ENCODE measurements at places on chromosomes 4 and X.

GRCh38 chrX:24979081-24979480 lies 36.7 kb downstream of the ARX start:
- DNase-seq, result no peak

- peak; percentile 6 for DNase-seq
These were observed 79.9 kb downstream of the SLC9A6 start for GRCh38 chrX:136065044-136065671.

- DNase-seq, result no peak
These were observed 44.8 kb downstream of the RBPJ start for GRCh38 chr4:26365537-26366150.

GRCh38 chr4:173264684-173265185 lies 69.4 kb downstream of the HMGB2 start:
- DNase-seq, result peak; percentile 14

DNA sequence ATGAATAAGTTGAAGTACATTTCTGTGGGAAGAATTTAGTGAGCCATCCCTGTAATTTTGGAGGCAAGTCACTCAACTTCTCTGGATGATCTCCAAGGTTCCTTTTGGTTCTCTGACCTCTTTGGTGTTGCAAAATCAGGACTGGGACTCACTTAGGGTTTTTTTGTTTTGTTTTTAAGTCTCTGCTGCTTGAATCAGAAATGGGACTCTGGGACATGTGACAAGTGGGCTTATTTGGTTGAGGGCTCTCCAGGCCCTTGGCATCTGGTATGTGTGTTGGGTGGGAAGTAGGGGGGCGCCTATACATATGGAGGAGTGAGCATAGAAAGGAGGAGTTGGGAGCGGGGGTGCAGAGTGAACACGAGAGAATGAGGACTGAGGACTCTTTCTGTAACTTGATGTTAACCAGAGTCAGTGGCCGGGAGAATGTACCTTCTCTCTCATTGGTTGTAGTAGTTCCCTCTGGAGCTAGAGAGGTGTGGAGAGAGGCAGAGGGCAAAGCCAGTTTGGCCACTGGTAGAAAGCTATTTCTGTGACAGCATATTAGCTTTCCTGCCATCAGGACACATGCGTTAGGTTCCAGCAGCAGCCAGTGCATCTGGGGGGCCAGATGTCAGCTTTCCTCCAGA lies 1.9 kb downstream of the ARHGAP10 start:
- DNase-seq, result no peak

DNA sequence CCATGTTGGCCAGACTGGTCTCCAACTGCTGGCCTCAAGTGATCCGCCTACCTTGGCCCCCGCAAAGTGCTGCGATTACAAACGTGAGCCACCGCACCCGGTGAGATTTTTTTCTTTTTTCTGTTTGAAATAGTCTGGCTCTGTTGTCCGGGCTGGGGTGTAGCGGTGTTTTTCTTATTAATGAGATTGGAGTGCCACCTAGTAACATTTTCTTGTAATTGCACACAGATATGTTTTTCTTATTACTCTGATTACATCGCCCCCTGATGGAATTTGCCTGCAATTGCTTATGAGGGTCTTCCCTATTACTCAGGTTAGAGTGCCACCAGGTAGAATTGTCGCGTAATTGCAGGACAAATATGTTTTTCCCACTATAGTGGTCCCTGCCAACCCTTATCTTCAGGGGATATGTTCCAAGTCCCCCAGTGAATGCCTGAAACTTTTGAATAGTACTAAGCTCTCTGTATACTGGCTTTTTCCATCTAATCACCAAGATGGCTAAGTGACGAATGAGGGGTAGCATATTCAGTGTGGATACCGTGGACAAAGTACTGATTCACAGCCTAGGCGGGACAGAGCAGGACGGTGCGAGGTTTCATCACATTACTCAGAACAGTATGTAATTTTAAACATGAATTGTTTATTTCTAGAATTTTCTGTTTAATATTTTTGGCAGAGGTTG lies 8.6 kb upstream of the PDHA1 start:
- no peak for DNase-seq

GRCh38 chr4:8402640-8403039 lies 37.9 kb downstream of the ACOX3 start:
- DNase-seq, result no peak

DNA sequence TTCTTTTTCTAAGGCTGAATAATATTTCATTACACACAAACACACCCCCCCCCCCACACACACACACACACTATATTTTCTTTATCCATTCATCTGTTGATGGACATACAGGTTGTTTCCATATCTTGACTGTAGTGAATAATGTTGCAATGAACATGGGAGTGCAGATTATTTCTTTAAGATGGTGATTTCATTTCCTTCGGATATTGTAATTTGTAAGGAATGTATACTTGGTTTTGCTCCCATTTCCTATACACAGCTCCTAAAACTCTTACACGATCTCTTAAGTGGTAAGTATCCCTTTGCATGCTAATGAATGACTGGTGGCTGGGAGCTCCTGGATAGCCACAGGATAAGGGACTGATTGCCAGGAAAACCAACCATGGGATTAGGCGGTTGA lies 14.7 kb upstream of the RBMXL3 start:
- no peak for DNase-seq

- no peak for DNase-seq
These were observed 24.0 kb upstream of the RPL34 start for GRCh38 chr4:108596344-108596743.

- DNase-seq, result no peak
These were observed 79.5 kb downstream of the HMGB2 start for GRCh38 chr4:173254646-173255045.

GRCh38 chrX:123454712-123455431 lies 270.8 kb downstream of the GRIA3 start:
- DNase-seq, result no peak

GRCh38 chr4:168998596-168998995 lies 11.5 kb downstream of the CBR4 start:
- DNase-seq, result no peak

- DNase-seq, result no peak
These were observed 9.3 kb downstream of the APOO start for GRCh38 chrX:23898412-23898959.

GRCh38 chr4:13857397-13857796 lies 229.9 kb upstream of the BOD1L1 start:
- DNase-seq, result no peak

GRCh38 chrX:134453631-134454030 lies 6.3 kb upstream of the HPRT1 start:
- no peak for DNase-seq

- no peak for DNase-seq
These were observed 1278.6 kb downstream of the PCDH7 start for GRCh38 chr4:31998807-31999206.

DNA sequence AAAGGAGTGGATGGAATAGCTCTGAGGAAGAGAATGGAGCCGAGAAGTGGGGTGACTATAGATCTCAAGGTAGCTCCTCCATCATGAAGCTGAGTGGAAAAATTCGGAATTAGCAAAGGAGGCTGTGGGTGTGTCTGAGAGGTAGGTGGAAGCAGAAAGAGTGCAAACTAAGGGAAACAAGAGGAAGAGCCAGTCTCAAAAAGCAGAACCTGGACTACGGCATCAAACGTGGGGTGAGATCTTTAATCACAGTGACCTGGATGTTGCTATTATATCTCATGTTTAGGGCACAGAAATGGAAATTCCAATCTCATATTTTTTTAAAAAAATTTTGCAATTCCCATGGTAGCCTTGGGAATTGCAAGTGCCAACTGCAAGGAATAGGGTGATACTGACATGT lies 162.5 kb upstream of the RASGEF1B start:
- DNase-seq, result no peak

GRCh38 chr4:118351851-118352827 lies 664 bp downstream of the PRSS12 start:
- peak; percentile 12 for DNase-seq

DNA sequence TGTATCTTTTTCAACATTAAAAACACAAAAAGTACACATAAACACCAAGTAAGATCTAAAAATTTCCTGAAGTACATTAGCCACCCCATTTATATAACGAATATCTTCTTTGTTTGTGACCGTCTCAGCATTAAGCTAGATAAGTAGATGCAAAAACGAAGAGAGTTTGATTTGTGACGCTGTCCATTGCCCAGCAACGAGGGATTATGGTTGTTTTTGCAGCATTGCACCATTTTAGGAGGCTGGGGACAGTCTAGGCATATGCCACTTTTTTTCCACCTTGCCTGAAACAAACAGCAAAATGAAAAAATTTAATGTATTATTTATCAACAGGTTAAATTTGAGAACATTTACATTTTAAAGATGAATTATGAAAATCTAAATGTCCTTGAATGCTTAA lies 12.0 kb upstream of the IGSF1 start:
- DNase-seq, result no peak

DNA sequence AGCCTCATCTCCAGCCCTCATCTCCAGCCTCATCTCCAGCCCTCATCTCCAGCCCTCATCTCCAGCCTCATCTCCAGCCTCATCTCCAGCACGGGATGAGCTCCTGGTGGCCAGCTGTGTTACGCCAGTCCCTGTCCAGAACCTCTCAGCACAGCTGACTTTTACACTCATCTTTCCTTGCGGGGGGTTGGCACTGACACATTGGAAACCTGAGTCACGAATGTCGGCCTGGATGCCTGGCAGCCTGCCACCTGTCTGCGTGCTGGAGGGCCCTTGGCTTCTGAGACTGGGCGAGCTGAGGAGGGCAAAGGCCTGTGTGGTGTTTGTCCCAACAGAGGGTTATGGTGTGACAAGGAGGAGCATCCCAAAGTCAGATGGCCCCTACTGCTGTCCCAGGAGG lies 66.1 kb upstream of the HGFAC start:
- peak; percentile 70 for DNase-seq

DNA sequence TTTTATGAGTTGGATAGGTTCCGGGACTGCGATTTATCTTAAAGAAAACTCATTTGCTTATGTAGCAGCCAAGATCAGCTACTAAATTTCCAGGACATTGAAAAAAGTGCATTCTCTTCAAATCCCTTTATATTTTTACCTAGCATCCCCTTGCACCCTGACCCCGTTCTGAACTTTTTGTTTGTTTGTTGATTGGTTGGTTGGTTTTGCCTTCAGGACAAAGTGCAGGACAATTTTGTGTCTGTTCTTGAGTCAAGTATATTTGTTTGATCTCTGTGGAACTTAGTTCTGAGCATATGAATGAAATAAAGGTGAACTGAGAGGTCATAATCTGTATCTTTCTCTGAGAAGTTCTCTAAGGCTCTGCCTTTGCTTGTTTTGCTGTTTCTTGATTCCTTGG lies 12.8 kb upstream of the TAPT1 start:
- DNase-seq, result no peak

DNA sequence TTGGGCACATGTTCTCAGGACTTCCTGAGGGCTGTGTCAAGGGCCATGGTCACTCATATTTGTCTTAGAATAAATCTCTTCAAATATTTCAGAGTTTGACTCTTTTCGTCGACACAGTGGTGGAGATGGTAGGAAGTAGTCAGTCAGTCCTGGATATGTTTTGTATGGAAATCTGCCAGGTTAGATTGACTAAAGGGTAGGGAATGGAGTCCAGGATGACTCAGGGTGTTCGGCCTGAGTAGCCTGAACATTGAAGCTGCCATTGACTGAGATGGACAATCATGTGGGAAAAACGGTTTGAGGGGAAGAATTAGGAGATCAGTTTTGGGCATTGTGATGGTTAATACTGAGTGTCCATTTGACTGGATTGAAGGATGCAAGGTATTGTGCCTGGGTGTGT lies 177.1 kb upstream of the CENPE start:
- DNase-seq, result no peak

- no peak for DNase-seq
These were observed 3.4 kb downstream of the AKAP14 start for GRCh38 chrX:119899125-119899524.

- no peak for DNase-seq
These were observed 120.3 kb downstream of the EFHC2 start for GRCh38 chrX:44223150-44223549.

- DNase-seq, result no peak
These were observed 464.6 kb downstream of the PCDH18 start for GRCh38 chr4:137067735-137068134.

DNA sequence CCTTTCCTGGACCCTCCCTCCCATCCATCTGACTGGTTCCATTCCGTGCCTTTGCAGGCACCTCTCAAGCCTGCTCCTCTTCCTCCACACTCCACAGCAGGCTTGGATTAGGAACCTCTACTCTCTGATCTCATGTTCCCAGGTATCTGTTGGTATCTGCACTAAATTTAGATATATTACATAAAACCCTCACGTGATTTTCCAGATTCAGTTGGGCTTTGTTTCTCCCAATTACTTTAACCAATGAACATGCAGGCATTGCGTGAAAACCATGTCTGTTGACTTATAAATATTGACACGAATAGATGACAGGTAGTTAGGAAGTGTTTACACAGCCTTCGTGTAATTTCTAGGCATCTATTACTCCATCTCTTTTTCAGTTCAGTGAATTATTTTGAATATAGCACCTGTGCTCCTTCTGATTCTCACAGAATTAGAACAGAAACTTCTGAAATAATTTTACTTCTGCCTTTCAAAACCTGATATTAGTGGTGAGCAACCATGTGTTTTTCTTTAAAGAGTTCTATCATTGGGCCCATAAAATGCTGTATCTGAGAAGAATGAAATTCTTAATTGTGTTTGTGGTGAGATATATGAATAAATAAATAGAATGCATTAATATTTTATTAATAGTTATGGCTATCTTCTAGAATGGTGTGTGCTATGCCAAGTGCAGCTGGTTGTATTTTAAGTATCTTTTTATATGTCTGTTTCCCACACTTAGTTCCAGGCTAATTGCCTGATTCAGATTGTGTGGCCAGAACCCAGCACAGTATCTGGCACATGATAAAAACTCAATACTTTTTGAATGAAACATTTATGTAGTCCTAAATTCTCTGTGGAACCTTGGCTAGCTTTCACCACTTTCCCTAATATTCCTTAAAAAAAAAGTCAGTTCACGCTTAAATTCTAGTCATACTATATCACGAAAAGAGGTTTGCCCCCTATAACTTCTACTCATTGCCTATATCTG lies 304.8 kb downstream of the QDPR start:
- no peak for DNase-seq

GRCh38 chrX:13699183-13699826 lies 10.4 kb downstream of the RAB9A start:
- DNase-seq, result no peak

- DNase-seq, result no peak
These were observed 75.6 kb upstream of the HELT start for GRCh38 chr4:184942444-184943425.

- DNase-seq, result no peak
These were observed 54.8 kb downstream of the MSX1 start for GRCh38 chr4:4914059-4914820.

DNA sequence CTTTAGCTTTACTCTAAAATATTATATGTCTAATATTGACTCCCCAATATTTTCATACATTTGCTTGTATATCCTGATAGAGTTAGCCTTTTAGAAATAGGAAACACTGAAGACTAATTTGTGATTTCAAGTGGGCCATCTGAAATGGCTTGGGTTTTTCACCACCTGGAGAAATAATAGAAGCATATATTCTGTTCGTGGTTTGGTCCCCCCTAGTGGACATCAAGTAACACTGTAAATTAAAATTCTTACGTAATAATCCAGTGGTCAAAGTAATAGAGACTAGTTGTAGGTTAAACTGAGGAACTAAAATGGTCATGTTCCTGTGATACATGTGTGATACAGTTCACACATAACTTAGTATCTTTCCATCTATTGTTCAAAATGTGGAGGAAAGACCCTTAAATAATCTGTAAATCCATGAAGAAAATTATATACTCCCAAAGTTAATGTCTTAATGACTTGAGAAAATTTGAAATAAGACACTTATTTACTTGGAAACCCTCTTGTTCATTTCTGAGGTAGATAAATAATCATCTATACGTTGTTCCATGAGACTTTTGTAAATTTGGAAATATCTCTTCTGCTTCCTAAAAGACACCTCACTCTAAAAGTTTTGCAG lies 79.8 kb upstream of the SMARCAD1 start:
- peak; percentile 17 for DNase-seq

- DNase-seq, result no peak
These were observed 5.2 kb downstream of the UGDH start for GRCh38 chr4:39522068-39522467.

Measured in HTR-8/SVneo (cell line).